ENCODE measurements at places on chromosomes 7 and 10. TPM values are rescaled to one million over a fixed set of nuclear protein-coding genes. Genes with fewer than 3 reads are reported as not detected.

The PTPRE gene
- 0.69 TPM for total RNA-seq

The MACROH2A2 gene
- 7.8 TPM for total RNA-seq

The PKD1L1 gene
- total RNA-seq = 0.22 TPM

The CEP55 gene
- total RNA-seq = 19.6 TPM

The CACNB2 gene
- 3.2 TPM for total RNA-seq

The ACTL6B gene
- 2.1 TPM for total RNA-seq

The UTF1 gene
- total RNA-seq = 21.7 TPM

The AIFM2 gene
- 3.0 TPM for total RNA-seq

The AGBL3 gene
- 1.9 TPM for total RNA-seq

All from H1 (cell line).